Adrenal gland (tissue), 19 donors: ENCODE measurements at places on chromosomes 1 and 21. TPM values are rescaled to one million over a fixed set of nuclear protein-coding genes. Genes with fewer than 3 reads are reported as not detected.

The DCDC2B gene
- not detected for total RNA-seq

The ZNF124 gene
- 24.8 TPM for total RNA-seq

The JAM2 gene
- 2.1 TPM for total RNA-seq

The TNFRSF18 gene
- not detected for total RNA-seq

The LDLRAD1 gene
- total RNA-seq = 2.6 TPM

The IGSF3 gene
- 1.1 TPM for total RNA-seq

- no peaks in the 10 kb centered on the region for H3K36me3 ChIP-seq
- no peak overlapping the region for H3K4me3 ChIP-seq
- peaks cover 5% of the 10 kb centered on the region for H3K27me3 ChIP-seq
- no peak overlapping the region for H3K27ac ChIP-seq
- DNase-seq = no peak
Measured at GRCh38 chr1:3240524-3241235, 171.7 kb downstream of the PRDM16 start.

DNA sequence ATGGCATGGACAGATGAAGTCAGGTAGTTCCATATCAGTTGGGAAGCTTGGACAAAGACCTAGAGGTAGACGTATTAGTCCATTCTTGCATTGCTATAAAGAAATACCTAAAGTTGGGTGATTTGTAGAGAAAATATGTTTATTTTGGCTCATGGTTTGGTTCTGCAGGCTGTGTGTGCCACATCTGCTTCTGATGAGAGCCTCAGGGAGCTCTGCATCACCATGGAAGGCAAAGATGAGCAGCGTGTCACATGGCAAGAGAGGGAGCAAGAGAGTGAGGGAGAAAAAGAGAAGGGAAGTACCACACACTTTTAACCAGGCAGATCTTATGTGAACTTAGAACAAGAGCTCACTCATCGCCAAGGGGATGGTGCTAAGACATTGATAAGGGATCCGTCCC lies 9.0 kb downstream of the TSACC start:
- H3K36me3 ChIP-seq = no peaks in the 10 kb centered on the region
- no peak for DNase-seq
- no peak overlapping the region for H3K27ac ChIP-seq
- no peaks in the 10 kb centered on the region for H3K27me3 ChIP-seq

DNA sequence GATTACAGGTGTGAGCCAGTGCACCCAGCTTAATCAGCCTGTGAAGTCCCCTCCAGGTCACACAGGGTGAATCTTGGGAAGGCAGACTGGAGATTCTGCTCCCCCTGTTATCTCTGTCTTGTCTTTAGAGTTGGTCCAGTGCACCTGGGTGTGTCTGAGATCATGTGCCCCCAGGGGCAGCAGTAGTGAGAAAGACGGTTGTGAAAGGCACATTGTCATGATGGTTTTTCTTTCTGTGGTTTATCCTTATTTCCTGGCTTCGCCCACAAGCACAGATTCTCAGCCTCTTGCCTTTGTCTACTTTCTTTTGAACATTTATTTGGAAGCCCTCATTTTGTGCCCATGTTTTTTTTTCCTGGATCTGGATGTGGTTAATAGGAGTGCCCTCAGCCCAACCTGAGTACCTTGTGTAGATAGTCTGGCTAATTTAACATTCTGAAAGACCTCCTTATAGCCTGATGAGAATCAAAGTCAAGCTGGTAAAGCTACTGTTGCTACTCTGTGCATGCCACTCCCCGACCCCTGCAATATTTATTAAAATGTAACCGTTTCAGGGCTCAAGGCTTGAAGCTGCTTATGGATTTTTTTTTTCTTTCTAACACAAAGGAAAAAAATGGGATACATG lies 23.7 kb downstream of the UCK2 start:
- H3K27me3 ChIP-seq = no peaks in the 10 kb centered on the region
- DNase-seq = no peak
- H3K36me3 ChIP-seq = no peaks in the 10 kb centered on the region
- H3K27ac ChIP-seq = no peak overlapping the region

DNA sequence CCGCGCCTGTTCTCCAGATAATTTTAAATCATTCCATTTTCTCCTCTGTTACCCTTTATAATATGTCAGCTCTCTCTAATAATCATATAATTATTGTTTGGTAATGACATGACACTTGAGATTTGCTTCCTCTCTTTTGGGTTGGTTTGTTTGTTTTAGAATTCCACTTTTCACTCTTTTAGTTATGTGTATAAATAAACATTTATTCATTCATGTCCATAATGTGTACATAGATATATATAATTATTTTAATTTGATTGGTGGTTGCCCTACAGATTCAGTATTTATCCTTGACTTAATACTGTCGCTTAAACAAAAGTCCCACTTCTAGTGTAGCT lies 93.4 kb upstream of the FMN2 start:
- no peak for DNase-seq
- H3K27me3 ChIP-seq = peaks cover 47% of the 10 kb centered on the region
- H3K4me1 ChIP-seq = no peaks in the 10 kb centered on the region
- H3K27ac ChIP-seq = no peak overlapping the region
- no peaks in the 10 kb centered on the region for H3K36me3 ChIP-seq

DNA sequence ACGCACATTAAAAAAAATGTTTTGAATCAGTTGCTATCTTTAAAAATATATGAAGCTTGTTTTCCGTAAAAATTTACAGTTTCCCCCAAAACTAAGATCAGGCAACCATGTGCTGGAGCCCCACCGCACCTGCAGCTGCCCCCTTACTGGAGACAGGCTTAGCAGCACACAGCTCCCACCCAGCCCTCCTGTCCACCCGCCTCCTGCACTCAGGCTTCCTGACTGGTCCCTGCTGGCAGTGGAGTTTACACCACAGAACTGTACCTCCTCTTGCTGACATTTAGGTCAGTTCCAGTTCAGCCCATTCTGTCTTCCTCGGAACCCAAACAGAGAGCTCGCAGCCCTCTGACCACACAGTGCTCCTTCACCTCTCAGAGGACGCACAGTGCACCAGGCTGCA lies 2.1 kb downstream of the GPR161 start:
- H3K36me3 ChIP-seq = no peaks in the 10 kb centered on the region
- no peak overlapping the region for H3K27ac ChIP-seq
- no peak for DNase-seq

DNA sequence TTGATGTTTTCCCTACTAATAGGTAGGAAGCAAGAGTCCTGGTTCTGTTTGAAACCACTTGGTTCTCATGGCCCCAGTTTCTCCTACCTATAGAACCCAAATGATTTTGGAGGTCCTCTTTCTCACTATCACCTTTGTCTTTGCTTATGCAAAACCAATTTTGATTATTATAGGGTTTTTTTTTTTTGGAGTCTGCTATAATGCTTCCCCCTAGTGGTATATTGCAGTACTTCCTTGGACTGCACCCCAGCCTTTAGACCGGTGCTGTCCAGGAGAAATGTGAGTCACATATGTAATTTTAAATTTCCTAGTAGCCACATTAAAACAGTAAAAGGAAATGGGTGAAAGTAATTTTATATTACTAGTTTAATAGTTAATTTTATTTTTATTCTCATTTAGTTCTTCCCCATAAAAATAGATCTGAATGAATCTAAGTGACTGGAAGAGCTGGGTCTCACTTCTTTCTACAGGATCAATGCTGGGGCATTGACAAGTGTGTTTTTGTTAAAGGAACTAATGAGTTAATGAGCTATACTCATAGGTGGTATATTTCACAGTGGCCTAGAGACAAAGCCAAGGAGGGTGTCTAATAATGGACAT lies 10.6 kb downstream of the FCMR start:
- H3K36me3 ChIP-seq = no peaks in the 10 kb centered on the region
- H3K27ac ChIP-seq = no peak overlapping the region
- peaks cover 10% of the 10 kb centered on the region for H3K27me3 ChIP-seq
- peaks cover 9% of the 10 kb centered on the region for H3K4me1 ChIP-seq
- peak; percentile 58 for DNase-seq

- DNase-seq = no peak
- H3K4me3 ChIP-seq = no peak overlapping the region
- no peak overlapping the region for H3K27ac ChIP-seq
- H3K4me1 ChIP-seq = no peaks in the 10 kb centered on the region
- peaks cover 58% of the 10 kb centered on the region for H3K36me3 ChIP-seq
- H3K27me3 ChIP-seq = no peaks in the 10 kb centered on the region
Measured at GRCh38 chr21:46569081-46569480, 35.8 kb downstream of the S100B start.

DNA sequence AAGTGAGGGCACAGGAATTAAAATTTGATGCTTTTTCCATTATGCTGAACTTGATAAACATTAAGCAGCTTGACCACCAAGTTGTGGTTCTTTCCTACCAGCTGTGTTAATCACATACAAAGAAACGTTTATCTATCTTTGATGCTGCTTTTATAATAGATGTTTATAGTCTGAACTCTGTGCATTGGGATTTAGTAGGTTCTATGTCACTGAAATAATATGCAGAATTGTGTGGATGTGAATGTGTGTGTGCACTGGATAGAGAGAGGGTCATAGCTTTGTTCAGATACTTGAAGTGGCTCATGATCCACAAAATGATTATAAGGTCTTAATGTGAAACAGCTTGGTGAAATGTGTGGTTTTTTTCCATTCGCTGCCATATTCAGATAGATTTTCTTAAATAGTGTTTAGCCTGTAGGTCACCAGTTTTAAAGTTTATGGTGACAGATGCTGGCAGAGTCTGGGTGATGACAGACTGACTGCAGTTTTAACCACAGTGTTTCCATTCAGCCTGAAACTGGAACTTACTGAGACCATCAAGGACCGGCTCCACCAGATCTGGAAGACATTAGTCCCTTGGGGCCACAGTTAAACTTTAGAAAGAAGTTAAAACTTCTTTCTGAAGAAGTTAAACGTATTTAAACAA lies 10.2 kb downstream of the DDI2 start:
- H3K27me3 ChIP-seq = no peaks in the 10 kb centered on the region
- H3K36me3 ChIP-seq = peaks cover 21% of the 10 kb centered on the region
- H3K27ac ChIP-seq = peak overlapping the region; percentile 48
- H3K4me3 ChIP-seq = no peak overlapping the region
- no peak for DNase-seq

DNA sequence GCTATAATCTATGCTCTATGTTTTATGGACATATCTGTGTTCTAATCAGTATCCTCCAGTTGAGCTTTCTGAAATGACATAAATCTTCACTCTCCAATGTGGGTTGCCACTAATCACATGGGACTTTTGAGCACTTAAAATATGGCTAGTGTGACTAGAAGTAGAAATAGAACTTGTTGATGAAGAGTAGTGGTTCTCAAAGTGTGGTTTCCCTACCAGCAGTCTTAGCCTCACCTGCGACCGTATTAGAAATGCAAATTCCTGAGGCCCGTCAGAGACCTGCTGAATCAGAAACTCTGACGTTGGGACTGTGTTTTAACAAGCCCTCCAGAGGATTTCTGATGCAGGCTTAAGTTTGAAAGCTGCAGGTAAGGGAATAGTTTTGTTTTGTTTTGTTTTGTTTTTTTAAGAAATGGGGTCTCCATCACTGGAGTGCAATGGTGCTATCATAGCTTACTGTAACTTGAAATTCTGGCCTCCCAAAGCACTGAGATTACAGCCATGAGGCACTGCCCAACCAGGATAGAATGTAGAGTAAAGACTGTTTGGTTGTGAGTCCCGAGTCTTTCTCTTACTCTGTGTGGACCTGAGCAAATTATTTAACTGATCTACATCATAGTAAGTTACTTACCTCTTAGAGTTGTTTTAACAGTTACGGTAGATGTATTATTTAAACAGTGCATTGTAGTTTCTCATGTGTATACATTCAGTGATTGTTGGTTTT lies 21.7 kb downstream of the GLRX2 start:
- no peaks in the 10 kb centered on the region for H3K4me1 ChIP-seq
- H3K4me3 ChIP-seq = no peak overlapping the region
- H3K36me3 ChIP-seq = no peaks in the 10 kb centered on the region
- H3K27me3 ChIP-seq = no peaks in the 10 kb centered on the region
- no peak for DNase-seq
- H3K27ac ChIP-seq = no peak overlapping the region

- no peak overlapping the region for H3K4me3 ChIP-seq
- H3K27ac ChIP-seq = no peak overlapping the region
- no peaks in the 10 kb centered on the region for H3K36me3 ChIP-seq
- peak; percentile 76 for DNase-seq
Measured at GRCh38 chr1:211892577-211892976, 62.0 kb upstream of the LPGAT1 start.

DNA sequence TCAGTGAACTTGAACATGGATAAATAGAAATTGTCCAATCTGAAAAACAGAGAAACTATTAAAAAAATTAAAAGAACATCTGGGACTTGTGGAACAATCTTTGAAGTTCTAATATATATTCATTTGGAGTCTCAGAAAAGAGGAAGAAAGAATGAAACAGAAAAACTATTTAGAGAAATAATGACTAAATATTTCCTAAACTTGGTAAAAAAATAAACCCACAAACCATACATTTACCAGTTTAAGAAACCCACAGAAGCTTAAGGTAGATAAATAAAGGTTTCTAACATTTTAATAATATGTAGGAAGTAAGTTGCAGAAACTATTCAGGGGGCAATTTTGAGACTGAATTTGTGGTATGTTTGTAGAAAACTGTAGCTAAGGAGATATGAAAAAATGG lies 437.8 kb downstream of the PTBP2 start:
- no peak for DNase-seq
- H3K27me3 ChIP-seq = no peaks in the 10 kb centered on the region
- no peak overlapping the region for H3K27ac ChIP-seq
- H3K36me3 ChIP-seq = no peaks in the 10 kb centered on the region

GRCh38 chr1:182643699-182644098 lies 39.5 kb upstream of the RGS16 start:
- no peak for DNase-seq
- no peaks in the 10 kb centered on the region for H3K27me3 ChIP-seq
- H3K4me1 ChIP-seq = no peaks in the 10 kb centered on the region
- H3K4me3 ChIP-seq = no peak overlapping the region
- H3K36me3 ChIP-seq = no peaks in the 10 kb centered on the region

- DNase-seq = no peak
- H3K27me3 ChIP-seq = no peaks in the 10 kb centered on the region
- no peak overlapping the region for H3K4me3 ChIP-seq
Measured at GRCh38 chr21:32200029-32200428, 78.8 kb downstream of the MIS18A start.

DNA sequence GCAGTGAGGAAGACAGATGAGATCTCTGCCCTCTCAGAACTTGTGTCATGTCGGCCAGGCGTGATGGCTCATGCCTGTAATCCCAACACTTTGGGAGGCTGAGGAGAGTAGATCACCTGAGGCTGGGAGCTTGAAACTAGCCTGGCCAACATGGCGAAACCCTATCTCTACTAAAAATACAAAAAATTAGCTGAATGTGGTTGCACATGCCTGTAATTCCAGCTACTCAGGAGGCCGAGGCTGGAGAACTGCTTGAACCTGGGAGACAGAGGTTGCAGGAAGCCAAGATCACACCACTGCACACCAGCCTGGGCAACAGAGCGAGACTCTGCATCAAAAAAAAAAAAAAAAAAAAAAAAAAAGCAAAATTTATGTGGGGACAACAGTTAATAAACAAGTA lies 40.9 kb upstream of the RALGPS2 start:
- no peaks in the 10 kb centered on the region for H3K4me1 ChIP-seq
- no peaks in the 10 kb centered on the region for H3K36me3 ChIP-seq
- no peak overlapping the region for H3K27ac ChIP-seq
- no peak for DNase-seq
- H3K27me3 ChIP-seq = no peaks in the 10 kb centered on the region
- no peak overlapping the region for H3K4me3 ChIP-seq
